Right lobe of liver (tissue), 6 donors: ENCODE measurements at places on chromosomes 5 and 9.

- peak; percentile 35 for DNase-seq
These were observed at the start of gene CFAP77 for GRCh38 chr9:132409828-132410528. Gene CFAP77, plus strand, starts transcription at chr9:132410211. Its CDS starts 61 bp downstream, at chr9:132410272.

DNA sequence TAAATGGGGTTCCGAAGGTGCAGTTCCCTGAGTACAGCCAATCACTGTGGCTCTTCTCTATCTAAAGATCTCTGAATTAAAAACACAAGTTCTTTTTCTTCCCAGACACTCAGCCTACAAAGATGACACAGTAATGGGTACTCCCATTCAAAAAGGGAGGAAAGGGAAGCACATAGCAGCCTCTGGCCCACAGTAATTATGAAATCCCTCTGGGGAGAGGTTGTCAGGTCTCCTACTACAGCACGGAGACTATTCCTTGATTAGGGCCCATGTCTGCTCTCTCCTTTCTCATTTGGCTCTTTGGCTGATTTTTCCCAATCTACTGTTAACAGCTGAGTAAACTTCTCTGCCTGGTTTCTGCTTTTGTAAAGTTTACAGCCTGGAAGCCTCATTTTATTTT, 62.0 kb upstream of the RANBP3L start:
- DNase-seq: no peak

- DNase-seq: peak; percentile 62
These were observed 537 bp downstream of the C8G start for GRCh38 chr9:136945333-136946227.

GRCh38 chr5:28328681-28329080, 1290.3 kb upstream of the CDH9 start:
- DNase-seq: no peak

DNA sequence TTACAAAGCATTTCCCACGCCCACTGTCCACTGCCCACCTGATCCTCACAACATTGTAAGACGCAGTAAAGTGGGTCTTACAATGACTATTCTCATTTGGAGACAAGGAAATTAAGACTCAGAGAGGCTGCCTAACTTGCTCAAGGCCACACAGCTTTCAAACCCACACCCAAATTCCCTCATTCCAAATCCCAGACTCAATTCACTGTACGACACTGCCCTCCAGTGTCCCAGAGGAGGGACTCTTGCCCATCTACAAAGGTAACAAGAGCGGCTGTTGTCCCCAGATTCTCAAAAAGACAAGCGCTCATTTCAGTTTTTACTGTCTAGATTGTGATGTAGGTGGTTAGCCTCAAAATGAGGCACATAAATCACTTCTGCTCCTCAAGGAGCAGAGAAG, 184.6 kb downstream of the ACTL7B start:
- no peak for DNase-seq
